Osteoblast (primary cell): ENCODE measurements at places on chromosomes 5 and 9. TPM values are rescaled to one million over a fixed set of nuclear protein-coding genes. Genes with fewer than 3 reads are reported as not detected.

The GLRA1 gene
- not detected in 2 replicates for total RNA-seq

The LCN1 gene
- not detected in 2 replicates for total RNA-seq

The LRRC19 gene
- under 0.01 TPM in 2 replicates for total RNA-seq

The ANKRD18A gene
- under 0.01 TPM in 1 of 2 replicates, not detected in the other for total RNA-seq

The PFN3 gene
- not detected in 2 replicates for total RNA-seq

The ZNF300 gene
- total RNA-seq, result 5.9 and 6.5 TPM in 2 replicates

The EDIL3 gene
- total RNA-seq, result 366 and 406 TPM in 2 replicates
